ENCODE measurements at places on chromosomes 3 and 15.

DNA sequence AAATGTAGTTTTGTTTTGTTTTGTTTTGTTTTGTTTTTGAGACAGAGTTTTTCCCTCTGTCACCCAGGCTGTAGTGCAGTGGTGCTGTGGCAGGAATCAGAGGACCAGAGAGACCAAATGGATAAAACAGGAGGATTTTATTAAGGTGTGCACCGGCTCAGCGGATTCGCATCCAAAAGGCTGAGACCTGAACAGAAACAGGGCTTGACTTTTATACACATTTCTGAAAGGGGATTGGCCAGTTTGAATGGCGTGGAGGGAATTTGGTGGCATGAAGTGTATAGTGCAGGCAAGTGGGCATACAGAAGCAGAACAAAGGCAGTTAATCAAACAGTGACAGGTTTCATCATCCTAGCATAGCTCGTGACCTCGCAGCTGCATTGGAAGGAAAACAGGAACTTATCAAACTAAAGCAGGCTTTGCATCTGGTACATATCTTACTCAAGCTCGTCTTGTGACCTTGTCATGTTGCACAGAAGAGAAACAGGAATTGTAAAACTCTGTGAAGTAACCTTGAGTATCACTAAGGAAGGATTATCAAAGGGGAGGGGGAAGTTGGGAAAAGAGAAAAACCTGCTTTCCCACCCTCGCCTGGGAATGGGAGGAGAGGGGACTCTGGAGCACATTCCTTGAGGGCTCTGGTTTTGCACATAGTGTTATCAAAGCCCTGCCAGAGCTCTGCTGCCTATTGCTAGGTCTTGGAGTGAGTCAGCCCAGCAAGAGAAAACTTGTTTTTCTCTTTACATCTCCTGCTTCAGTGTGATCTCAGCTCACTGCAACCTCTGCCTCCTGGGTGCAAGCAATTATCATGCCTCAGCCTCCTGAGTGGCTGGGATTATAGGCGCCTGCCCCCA lies 38.5 kb downstream of the C3orf62 start:
- no peak for DNase-seq

DNA sequence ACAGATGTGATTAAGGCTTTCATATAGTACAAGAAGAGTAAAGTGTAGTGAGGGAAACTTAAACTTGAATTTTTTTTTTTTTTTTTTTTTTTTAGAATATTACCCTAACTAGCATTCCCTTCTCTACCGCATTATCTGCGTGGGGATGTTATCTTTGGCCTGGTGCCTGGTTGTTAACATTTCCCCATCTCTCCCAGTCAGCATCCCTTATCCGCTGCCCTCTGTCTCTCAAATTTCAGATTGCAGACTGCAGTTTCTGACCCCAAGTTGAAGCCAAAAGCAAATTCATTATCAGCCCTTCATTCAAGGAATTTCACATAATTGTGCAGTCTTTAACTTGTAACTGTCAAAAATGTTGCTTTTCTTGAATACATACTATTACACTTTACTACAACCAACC lies 353.0 kb downstream of the PLOD2 start:
- no peak for DNase-seq

GRCh38 chr15:79943820-79944219 lies 27.2 kb downstream of the BCL2A1 start:
- DNase-seq: no peak

DNA sequence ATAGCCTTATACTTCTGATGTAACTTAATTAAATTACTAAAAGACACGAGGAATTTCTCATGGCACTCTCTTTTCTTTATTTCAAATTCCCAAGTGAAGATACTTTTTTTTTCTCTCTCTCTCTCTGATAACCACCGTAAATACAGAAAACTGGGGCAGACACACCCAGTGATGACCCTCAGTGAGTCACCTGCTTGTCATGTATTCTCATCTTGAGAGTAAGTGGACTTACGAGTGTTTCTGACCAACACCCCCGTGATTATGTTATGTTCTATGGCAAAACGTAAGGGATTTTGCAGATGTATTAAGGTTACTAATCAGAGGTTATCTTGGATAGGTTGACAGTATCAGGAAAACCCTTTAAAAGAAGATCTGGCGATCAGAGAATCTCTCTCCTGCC lies 348.8 kb upstream of the ZNF717 start:
- DNase-seq: no peak

- DNase-seq: no peak
These were observed 134.4 kb downstream of the PLOD2 start for GRCh38 chr3:146026547-146026946.

GRCh38 chr15:85423256-85423655 lies 42.9 kb downstream of the AKAP13 start:
- no peak for DNase-seq

GRCh38 chr15:46151786-46152185 lies 517.0 kb downstream of the SQOR start:
- DNase-seq: no peak

- DNase-seq: no peak
These were observed 12.5 kb downstream of the ZBTB47 start for GRCh38 chr3:42666022-42666421.

- DNase-seq: no peak
These were observed 223.0 kb upstream of the BHLHE40 start for GRCh38 chr3:4756057-4756775.

DNA sequence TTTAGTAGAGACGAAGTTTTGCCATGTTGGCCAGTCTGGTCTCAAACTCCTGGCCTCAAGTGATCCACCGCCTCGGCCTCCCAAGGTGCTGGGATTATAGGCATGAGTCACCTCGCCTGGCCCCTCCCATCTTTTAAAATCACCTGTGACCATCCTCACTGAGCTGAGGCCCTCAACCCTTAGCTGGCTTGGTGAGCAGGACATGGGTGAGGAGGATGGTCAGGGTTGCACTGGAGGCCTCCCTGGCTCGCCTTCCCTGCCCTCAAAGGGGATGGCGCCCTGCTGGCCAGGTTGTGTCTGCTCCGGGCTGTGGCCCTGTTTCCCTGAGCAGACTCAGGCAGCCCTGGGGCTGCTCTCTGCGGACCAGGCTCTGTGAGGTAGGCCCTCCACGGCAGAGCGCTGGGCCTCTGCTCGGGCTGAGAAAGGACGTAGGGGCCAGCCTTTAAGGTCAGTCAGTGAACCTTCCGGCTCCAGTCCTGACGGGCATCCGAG lies 33.7 kb downstream of the SYNM start:
- DNase-seq: no peak

- DNase-seq: no peak
These were observed 4.2 kb downstream of the SLC4A7 start for GRCh38 chr3:27479806-27480543.

DNA sequence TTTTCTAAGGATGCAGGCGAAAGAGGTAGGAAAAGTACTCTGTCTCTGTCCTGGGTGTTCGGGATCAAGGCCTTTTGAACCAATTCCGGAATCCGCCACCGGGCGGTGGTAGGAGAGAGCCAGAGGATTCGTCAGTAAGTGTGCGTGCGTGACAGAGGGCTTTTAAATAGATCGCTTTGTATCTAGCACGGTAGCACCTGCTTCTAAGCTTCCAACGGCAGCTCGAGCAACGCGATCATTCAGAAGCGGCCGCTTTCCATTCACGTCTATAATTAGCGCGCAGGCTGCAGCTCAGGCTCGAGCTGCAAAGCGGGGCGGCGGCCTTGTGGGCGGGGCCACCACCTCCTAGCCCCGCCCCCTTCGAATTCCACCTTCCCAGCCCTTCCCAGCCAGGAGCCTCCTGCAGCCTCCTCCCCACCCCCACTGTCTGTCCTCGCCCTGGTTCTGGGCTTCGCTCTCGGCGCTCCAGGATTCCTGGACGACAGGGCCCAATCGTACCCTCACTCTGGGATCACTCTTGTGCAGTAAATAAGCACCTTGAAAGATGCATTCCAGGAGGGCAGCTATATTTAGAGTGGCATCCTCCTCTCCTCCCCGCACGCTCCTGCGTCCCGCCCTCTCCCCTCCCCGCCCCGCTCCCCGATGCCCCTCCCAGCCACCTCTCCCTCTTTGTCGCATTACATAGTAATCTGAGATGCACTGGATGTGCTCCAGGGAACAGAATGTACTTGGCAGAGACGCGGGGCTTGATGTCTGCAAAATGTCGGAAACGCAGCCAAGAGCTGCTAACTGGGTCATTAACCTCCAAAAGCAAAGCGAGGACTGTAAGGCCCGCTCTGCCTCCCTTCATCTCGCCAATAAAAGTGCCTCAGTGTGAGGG lies 224.1 kb upstream of the TPRG1 start:
- no peak for DNase-seq

DNA sequence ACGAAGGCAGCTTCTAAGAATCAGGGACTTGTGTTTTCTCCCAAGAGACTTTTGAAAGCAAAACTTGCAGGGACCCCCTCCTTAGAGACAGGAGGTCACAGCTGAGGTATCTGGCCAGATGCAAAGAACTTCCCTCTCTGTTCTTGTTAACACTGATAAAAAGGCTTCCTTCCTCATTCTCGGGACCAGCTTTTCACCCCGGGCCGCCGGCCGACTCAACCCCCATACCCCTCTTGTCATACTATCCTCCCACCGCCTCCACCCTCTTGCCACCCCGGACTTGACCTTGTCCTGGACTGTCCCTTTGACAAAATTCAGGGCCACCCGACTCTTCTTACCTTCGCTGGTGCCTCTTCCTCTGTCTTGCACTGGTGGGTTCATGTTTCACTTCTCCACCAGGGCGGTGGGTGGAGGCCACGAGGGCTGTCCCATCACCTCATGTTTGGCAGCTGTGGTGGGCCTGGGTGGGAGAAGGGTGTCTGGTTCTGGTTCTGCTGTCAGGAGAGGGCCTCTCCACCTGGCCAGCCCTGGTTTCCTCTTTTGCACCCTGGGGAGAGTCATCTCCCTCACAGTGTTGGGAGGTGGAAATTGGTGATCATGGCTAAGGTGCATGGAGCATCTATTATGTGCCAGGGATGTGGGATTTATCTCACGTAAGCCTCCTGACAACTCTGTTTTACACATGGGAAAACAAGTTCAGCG lies 32.5 kb downstream of the BHLHE40 start:
- DNase-seq: no peak

GRCh38 chr3:118101891-118102290 lies 932.8 kb downstream of the IGSF11 start:
- DNase-seq: no peak

DNA sequence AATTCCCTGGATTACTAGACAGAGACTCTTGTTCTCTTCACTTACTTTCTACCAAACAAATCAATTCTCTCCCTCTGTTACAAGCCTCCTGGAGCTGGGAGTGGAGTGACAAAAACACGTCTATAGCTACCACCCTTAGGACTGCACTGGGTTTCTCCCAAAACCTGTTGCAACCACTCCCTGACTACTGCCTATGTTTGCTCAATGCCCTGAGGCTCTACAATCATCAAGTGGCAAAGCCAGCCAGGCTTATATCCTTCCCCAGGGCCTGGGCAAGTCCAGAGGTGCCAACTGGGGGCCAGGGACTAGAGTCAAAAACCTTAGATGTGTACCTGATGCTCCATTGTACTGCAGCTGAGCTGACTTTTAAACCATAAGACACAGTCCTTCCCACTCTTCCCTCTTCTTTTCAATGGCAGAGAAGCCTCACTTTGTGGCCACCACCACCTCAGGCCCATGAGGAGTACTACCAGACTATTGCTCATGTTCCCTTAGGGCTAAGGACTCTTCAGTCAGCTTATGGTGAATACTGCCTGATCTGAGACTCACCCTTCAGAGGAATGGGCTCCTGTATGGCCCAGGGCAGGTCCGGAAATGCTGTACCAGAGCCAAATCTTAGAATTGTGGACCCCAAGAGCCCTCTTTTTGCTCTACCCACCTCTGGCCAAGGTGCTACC lies 125.4 kb upstream of the PLCL2 start:
- no peak for DNase-seq

DNA sequence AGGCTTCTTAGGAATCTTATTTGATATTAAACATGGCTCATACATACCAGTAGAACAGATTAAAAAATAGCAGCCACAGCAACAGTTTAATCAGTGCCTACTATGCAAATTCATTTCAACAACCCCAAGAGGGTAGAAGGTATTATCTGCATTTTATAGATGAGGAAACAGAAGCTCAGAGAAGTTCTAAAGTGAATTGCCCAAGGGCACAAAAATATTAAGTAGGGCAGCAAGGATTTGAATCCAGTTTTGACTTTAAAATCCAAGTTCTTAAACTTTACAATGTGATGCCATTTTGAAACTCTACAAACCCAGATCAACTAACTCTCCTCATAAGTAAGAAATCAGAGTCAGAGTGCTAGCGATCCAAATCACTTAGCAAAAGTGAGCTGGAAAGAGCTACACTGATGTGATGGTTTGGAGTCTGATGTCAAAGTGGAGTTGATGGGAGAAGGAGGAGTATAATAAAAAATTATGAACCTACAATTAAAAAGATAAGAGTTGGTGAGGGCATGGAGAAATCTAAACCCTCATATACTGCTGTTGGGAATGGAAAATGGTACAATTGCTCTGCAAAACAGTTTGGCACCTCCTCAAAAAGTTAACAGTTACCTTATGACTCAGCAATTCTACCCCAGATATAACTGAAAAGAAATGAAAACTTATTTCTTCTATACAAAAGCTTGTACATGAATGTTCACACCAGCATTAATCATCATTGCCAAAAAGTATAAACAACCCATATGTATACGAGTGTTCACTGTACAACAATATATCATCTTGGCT lies 51.0 kb upstream of the PLXND1 start:
- no peak for DNase-seq

DNA sequence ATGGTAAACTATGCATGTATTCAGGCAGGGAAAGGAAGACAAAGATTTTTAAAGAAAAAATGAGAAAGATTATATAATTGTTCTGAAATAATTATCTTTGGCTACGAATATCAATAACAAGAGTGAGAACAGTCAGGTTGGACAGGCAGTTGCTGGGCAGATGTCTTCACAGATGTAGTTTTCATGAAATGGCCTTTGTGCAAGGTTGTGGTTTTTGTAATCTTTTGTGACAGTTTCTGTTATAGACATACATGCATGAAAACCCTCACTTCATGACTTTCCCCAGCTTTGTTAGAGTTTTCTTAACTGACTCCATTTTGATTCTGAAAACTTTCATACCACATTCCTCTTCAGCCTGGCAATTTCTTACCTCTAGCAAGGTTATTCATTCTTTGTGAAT lies 34.9 kb upstream of the SLC25A36 start:
- no peak for DNase-seq

- peak; percentile 42 for DNase-seq
These were observed 47.3 kb downstream of the EIF3J start for GRCh38 chr15:44584162-44584749.

DNA sequence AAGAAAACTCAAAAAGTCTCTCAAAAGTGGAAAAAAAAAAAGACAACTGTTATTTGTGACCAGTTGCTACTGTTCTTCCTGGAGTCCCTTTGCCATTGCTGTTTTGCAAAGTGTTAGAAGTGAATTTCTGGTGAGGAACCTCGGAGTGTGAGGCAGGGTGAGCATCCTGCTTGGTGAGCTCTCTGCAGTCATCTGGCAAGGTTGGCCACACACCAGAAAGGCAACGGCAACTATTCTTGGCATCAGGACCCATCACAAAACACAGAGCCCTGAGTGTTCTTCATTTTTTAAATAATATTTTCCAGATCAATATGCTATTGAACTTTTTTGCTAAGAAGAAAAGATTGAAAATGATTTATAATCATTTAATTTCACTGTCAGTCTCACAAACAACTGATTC lies 60.7 kb downstream of the CGNL1 start:
- DNase-seq: no peak

- DNase-seq: no peak
These were observed 15.6 kb upstream of the KY start for GRCh38 chr3:134666466-134666865.

GRCh38 chr15:56250626-56251025 lies 6.9 kb upstream of the RFX7 start:
- no peak for DNase-seq

Measured in activated CD4-positive, alpha-beta T cell treated with anti-CD3 and anti-CD28 coated beads for 1 hour (primary cell).